Brain (organoid and tissue), 16 donors: ENCODE measurements at places on chromosomes 5 and 9.

DNA sequence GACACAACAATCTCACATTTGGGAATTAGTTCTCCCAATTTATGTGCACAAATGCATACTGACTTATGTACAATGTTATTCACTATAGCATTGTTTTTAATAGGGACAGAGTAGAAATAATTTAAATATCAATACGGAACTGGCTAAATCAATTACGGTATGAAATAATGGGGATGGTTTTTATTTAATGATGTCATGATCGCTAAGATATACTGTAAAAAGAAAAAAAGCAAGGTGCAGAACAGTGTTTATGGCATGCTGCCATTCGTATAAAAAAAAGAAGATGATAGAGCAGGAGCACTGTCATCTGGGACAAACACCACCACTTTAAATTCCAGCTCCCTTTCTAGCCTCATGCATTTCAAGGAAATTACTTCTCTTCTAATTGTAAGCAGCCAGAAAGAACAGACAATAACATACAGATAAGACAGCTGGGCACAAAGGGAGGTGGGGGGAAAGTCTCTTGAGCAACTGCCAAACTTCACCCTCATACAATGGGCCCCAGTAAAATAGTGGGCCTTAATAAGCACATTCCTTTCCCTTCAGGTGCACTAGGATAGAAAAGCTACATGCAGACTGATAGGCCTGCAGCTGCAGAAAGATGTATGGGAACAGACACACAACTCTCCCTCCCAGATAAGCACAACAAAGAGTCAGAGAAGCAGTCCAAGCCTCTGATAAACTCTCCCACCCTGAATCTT lies 8.4 kb downstream of the SREK1IP1 start:
- DNase-seq, result no peak

DNA sequence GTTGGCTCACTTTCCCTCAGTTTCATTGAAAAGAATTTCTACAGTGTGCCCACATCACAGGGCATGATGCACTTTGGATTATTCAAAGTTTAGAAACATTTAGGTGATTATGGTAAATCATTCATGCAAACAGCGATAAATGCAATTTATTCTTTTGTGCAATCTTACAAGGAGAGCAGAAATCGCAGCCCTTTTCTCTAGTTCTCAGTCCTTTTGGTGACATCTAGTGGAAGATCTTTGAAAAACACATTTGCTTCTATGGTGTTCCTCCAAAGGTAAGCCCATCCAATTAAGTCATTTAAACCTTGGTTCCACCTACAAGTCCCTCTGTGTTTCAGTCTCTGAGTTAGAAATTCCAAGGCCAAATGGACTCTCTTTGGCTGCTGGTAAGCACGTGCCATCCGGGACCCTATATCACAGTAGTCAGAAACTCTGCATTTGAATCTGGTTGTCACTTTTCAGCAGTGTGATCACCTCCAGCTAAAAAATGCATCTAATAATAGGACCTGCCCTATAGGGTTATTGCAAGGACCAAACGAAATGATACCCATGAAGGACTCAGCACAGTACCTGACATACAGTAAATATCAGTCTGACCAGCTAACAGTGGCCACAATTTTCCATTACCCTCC lies 66.4 kb downstream of the MACROH2A1 start:
- peak; percentile 90 for DNase-seq

DNA sequence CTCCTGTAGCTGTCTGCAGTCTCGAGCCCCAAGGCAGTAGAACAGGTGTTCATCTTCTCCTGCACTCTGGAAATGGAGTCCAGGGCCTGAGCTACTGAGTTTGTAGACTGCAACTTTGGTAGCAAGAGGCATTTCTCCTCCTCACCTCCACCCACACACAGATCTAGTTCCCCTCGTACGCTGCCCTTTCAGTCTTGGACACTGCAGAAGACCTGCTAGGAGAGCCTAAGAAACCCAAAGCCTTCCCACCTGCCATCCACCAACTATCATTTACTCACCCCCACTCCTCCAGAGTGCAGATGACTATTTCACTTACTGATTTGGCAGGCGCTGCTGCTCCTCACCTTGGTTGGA lies 59.0 kb downstream of the KCNIP1 start:
- no peak for DNase-seq

DNA sequence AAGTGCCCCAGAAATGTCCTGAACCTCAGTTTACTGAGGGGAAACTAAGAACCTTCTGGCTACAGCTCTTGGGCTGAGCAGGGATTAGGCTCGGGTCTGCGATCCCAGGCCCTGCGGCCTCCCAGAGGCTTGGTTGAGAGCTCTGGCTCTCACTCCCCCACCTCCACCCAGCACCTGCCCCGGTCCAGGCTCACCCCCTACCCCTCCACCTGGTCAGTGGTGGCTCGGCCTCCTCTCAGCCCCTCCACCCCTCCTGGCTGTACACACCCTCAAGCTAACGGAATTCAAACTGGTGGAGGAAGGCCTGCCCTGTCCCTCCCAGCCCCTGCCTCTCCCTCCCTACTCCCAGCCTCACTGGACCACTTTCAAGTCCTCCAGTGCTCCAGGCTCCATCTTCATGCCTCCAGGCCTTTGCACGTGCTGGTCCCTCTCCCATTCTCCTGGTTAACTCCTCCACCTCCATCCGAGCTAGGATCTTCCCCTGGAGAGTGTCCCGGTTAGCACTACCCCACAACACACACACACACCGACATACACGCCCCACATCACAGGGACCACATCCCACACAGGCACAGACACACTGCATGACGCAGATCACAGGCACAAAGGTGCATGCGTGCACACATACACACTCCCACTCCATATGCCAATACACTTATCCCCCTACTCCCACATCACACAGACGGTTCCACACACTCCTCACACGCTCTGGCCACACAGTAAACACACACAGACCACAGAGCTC lies 130.9 kb downstream of the C9orf50 start:
- DNase-seq, result no peak

- no peak for DNase-seq
Measured at GRCh38 chr9:110762783-110763182, 94.2 kb downstream of the MUSK start.

DNA sequence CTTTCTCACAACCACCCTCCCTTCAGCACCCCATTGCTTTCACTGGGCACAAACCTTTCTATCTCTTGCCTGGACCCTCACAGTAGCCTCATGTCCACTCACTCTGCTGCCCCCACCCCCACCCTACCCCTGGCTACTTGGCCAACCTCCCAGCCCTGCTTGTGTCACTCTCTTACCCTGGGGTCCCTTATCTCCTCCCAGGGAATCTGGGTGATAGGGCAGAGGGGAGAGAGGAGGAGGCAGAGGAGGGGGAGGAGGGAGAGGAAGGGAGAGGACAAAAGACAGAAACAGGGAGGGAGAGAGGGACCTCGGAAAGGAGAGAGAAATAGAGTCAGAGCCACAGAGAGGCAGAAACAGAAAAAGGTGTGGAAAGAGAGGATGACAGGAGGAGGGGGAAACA lies 25.0 kb upstream of the KIF12 start:
- DNase-seq, result no peak

- DNase-seq, result peak; percentile 81
Measured at GRCh38 chr9:88085476-88085875, 52.8 kb downstream of the SPATA31C2 start.

GRCh38 chr9:126965077-126965476 lies 50.5 kb downstream of the RALGPS1 start:
- no peak for DNase-seq

GRCh38 chr5:172361566-172362238 lies 78.1 kb upstream of the UBTD2 start:
- no peak for DNase-seq

GRCh38 chr9:73577848-73578247 lies 426.2 kb downstream of the ANXA1 start:
- peak; percentile 77 for DNase-seq

- no peak for DNase-seq
Measured at GRCh38 chr9:98171176-98171925, 21.1 kb downstream of the CORO2A start.

DNA sequence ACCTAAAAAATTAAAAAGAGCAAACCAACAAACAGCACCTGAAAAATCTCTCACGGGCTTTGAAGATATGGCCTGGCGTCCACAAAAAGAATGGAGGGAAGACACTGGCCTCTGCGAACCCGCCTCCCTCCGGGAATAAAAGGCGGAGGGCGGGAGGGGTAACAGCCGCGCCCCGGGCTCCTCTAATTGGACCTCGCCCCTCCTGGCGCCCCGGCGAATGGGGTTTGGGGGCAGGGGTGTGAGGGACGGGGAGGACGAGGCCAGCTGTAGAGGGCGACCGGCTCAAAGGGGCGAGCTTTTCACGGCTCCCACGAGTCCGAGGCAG lies 753 bp downstream of the FANCC start:
- no peak for DNase-seq

DNA sequence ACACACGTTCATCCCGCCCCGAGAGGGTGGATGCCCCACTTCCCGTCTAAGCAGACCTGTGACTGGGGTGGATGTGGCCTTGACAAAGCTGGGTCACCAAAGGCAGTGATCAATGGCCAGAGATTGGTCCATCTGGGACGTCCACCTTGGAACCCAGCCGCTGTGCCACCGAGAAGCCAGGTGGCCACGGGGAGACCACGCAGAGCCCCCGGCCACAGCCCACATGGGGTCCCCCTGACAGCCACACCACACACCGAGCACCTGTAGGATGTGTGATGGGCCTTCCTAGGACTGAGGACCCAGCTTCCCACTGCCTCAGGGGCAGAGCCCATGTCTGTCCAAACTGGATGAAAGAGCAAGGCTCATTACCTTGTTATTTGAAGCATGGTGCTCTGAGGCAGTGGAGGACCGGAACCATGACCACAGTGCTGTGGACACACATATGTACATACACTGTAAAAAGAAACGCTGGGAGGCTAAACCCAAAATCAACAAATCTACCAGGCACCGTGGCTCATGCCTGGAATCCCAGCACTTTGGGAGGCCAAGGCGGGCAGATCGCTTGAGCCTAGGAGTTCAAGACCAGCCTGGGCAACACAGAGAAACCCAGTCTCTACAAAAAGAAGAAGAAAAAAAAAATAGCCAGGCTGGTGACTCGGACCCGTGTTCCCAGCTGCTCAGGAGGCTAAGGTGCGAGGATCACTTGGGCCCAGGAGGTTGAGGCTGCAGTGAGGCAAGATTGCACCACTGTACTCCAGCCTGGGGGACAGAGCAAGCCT lies 50.1 kb downstream of the MRPL36 start:
- DNase-seq, result no peak

GRCh38 chr9:4709380-4709779 lies 30.0 kb downstream of the CDC37L1 start:
- DNase-seq, result no peak

- DNase-seq, result peak; percentile 33
Measured at GRCh38 chr9:94065535-94065961, 18.7 kb upstream of the PTPDC1 start.

- no peak for DNase-seq
Measured at GRCh38 chr5:66337626-66338226, 193.6 kb downstream of the SREK1 start.

GRCh38 chr5:181217111-181217802 lies 5.8 kb upstream of the TRIM41 start:
- DNase-seq, result peak; percentile 43

DNA sequence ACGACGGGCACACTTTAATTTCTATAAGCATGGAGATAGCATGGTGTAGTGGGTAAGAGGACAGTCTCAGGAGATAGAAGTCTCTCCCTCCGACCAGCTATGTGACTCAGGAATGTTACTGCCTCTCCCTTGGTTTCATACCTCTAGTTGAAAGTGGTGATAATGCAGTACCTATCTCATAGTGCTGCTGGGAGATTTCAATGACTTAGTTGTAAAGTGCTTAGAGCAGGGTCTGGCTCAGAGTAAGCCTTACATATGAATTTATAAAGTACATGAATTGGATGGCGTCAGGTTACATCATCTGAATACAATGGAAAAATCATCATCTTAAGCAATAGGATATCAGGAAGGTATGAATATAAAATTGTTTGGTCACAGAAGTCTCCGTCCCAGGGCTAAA lies 952.8 kb upstream of the EDIL3 start:
- DNase-seq, result no peak

- DNase-seq, result no peak
Measured at GRCh38 chr5:35794684-35795375, 61.9 kb upstream of the IL7R start.

- no peak for DNase-seq
Measured at GRCh38 chr5:10308844-10309243, 1.1 kb upstream of the CMBL start.

DNA sequence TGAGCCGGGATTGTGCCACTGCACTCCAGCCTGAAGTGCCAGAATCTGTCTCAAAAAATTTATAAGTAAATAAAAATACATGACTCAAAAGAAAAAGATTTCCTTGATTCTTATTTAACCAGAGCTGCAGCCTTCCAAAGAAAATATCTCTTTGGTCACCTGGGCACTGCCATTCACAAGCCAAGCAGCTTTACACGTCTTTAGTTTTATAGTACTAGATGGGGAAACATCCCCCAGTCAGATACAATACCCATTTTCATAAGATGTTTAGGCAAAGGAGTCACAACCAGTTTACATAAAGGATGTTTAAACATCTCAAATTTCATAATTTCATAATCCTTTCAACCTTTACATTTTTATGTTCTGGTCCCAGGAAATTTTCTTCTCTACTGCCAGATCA lies 13.7 kb upstream of the OXCT1 start:
- DNase-seq, result no peak

DNA sequence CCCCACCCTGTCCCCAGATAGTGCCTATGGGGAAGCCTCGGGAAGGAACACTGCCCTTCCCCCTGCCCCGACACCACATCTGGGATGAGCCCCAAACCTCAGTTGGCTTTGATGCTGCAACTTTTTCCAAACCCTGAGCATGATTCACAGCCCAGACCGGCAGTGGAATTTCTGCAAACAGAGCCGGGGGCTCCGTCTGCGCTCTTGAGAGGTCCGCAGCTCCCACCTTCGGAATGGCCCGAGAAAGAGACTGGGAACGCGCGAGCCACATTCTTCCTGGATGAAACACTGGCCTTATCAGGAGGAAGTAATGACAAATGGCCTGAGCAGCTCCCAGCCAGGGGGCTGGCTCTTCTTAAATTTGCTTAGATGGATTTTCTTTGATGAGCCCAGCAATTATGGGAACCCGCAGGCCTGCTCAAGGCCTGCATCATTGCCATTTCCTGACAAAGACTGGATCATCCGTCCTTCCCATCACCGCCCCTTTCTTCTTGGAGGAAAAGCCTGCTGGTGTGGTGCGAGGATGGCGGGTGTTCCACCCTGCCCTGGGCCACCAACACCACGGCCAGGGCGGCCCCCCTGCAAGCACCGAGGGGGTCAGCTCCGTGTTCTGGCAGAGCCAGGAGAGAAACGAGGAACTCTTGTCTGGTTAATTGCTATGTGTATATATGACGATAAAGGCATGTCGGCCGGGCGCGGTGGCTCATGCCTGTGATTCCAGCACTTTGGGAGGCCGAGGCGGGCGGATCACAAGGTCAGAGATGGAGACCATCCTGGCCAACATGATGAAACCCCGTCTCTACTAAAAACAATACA lies 38.8 kb upstream of the COL5A1 start:
- DNase-seq, result no peak
